ENCODE measurements at places on chromosomes 6 and 20.

- no peaks in the 10 kb centered on the region for H3K4me1 ChIP-seq
- H3K4me3 ChIP-seq, result no peak overlapping the region
- H3K36me3 ChIP-seq, result peaks cover 54% of the 10 kb centered on the region
Observed at GRCh38 chr6:149457316-149457884, 27.4 kb downstream of the ZC3H12D start.

GRCh38 chr20:48600470-48600945 is 227.3 kb downstream of the PREX1 start:
- H3K27me3 ChIP-seq, result peaks cover 76% of the 10 kb centered on the region
- no peaks in the 10 kb centered on the region for H3K36me3 ChIP-seq
- no peak overlapping the region for H3K4me3 ChIP-seq

DNA sequence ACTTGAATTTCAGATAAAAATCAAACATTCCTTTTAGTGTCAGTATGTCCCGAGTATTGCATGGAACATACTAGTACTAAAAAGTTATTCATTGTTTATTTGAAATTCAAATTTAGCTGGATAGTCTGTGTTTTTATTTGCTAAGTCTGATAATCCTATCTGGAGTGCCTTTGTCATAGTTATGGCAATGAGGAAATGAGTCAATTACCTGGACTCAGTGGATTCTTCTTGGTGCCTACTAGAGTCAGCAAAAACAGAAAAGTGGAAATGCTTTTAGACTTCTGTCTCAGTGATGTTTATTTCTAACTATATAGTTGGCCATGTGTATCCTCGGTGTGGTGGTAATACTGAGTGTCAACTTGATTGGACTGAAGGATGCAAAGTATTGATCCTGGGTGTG is 121.3 kb upstream of the EEF1E1 start:
- H3K36me3 ChIP-seq, result no peaks in the 10 kb centered on the region
- H3K27ac ChIP-seq, result no peak overlapping the region
- H3K27me3 ChIP-seq, result no peaks in the 10 kb centered on the region
- DNase-seq, result no peak
- no peaks in the 10 kb centered on the region for H3K4me1 ChIP-seq

- H3K36me3 ChIP-seq, result no peaks in the 10 kb centered on the region
- no peak overlapping the region for H3K27ac ChIP-seq
Observed at GRCh38 chr6:46719099-46719498, 16.1 kb downstream of the PLA2G7 start.

DNA sequence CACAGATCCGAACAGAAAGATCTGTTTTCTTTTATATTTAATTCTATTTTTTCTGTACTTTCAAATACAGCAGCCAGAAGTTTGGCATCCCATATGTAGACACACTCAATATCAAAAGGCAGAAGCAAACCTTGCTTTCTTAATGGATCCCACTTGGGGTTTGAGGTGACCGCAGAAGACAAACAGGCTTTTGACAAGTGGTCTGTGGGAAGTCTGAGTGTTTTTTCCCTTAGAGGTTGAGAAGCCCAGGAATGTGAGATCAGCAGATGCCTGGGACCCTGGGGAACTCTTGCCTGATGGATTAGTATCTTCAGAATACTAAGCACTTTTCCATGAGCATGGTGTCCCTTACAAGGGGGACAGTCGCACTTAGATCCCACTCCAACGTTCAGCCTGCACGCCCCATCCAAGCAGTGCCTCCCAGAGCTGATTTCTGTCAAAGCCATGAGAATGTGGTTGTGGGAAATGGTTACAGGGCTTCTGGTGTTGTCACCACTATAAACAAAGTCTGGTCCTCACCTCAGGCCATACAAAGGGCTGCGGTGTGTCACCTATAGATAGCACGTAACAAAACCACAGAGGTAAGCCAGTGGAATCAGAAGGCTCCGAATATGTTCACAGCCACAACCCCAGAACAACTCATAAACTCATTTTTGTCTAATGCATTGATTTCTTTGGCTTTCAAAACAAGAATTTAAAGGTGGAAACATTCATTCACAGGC is 12.7 kb downstream of the IL17F start:
- H3K27ac ChIP-seq, result no peak overlapping the region
- H3K36me3 ChIP-seq, result no peaks in the 10 kb centered on the region
- H3K4me3 ChIP-seq, result no peak overlapping the region
- peaks cover 6% of the 10 kb centered on the region for H3K4me1 ChIP-seq
- DNase-seq, result peak; percentile 37

- H3K4me3 ChIP-seq, result no peak overlapping the region
- no peak overlapping the region for H3K27ac ChIP-seq
- no peaks in the 10 kb centered on the region for H3K36me3 ChIP-seq
- no peak for DNase-seq
- no peaks in the 10 kb centered on the region for H3K27me3 ChIP-seq
Observed at GRCh38 chr6:90982051-90982450, 395.2 kb upstream of the MAP3K7 start.

- peaks cover 45% of the 10 kb centered on the region for H3K27me3 ChIP-seq
- H3K4me1 ChIP-seq, result no peaks in the 10 kb centered on the region
- no peak overlapping the region for H3K27ac ChIP-seq
- no peak overlapping the region for H3K4me3 ChIP-seq
Observed at GRCh38 chr20:58147628-58148370, 80.7 kb downstream of the ANKRD60 start.

- H3K27ac ChIP-seq, result no peak overlapping the region
- no peak overlapping the region for H3K4me3 ChIP-seq
- no peaks in the 10 kb centered on the region for H3K36me3 ChIP-seq
- no peak for DNase-seq
- no peaks in the 10 kb centered on the region for H3K27me3 ChIP-seq
Observed at GRCh38 chr6:141195251-141195832, 937.4 kb upstream of the GJE1 start.

DNA sequence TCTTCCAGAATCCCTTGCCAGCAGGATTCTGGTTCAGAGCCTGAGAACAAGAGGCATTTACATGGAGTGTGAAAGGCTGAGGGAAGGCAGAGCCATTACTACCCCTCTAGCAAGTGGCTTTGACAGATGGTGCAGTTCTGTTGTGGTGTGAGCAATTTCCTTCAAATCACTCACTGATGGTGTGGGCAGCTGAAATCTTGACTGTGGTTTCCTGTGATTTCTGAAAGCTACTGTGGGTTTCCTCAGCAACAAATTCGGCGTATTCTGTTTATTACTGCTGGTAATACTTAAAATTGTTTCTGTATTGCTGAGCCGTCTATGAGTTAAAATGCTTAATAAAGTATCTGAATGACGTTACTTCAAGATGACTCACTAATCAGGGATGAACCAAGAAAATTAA is 181.5 kb upstream of the TCF21 start:
- H3K4me1 ChIP-seq, result no peaks in the 10 kb centered on the region
- no peaks in the 10 kb centered on the region for H3K27me3 ChIP-seq
- no peaks in the 10 kb centered on the region for H3K36me3 ChIP-seq
- no peak overlapping the region for H3K27ac ChIP-seq
- no peak overlapping the region for H3K4me3 ChIP-seq

DNA sequence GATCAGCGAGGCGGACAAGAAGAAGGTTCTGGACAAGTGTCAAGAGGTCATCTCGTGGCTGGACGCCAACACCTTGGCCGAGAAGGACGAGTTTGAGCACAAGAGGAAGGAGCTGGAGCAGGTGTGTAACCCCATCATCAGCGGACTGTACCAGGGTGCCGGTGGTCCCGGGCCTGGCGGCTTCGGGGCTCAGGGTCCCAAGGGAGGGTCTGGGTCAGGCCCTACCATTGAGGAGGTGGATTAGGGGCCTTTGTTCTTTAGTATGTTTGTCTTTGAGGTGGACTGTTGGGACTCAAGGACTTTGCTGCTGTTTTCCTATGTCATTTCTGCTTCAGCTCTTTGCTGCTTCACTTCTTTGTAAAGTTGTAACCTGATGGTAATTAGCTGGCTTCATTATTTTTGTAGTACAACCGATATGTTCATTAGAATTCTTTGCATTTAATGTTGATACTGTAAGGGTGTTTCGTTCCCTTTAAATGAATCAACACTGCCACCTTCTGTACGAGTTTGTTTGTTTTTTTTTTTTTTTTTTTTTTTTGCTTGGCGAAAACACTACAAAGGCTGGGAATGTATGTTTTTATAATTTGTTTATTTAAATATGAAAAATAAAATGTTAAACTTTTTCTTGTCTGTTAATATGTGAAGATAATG is 2.2 kb downstream of the HSPA1B start:
- H3K27ac ChIP-seq, result peak overlapping the region; percentile 93
- H3K4me1 ChIP-seq, result peaks cover 33% of the 10 kb centered on the region
- no peaks in the 10 kb centered on the region for H3K27me3 ChIP-seq
- peaks cover 20% of the 10 kb centered on the region for H3K36me3 ChIP-seq
- peak overlapping the region; percentile 88 for H3K4me3 ChIP-seq
- DNase-seq, result no peak

DNA sequence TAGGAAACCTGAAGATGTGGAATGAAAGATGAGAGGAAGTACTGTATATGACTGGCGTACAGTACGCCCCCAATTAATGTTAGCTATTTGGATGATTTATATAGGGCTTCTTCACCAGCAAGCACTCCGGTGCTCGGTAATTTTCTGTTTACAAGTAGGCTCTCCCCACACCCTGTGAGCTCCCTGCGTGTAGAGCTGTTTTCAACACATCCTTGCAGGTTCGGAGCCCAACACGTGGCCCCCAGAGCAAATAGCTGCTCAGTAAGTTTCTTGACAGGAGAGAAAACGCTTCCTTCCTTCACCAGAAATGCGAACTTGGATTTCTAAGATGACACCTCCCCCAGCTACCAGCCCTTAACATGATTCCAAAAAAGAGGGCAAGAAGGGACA is 1.2 kb upstream of the RAB22A start:
- H3K27ac ChIP-seq, result peak overlapping the region; percentile 98
- peaks cover 46% of the 10 kb centered on the region for H3K4me1 ChIP-seq
- peaks cover 33% of the 10 kb centered on the region for H3K36me3 ChIP-seq
- no peak for DNase-seq
- H3K27me3 ChIP-seq, result no peaks in the 10 kb centered on the region

DNA sequence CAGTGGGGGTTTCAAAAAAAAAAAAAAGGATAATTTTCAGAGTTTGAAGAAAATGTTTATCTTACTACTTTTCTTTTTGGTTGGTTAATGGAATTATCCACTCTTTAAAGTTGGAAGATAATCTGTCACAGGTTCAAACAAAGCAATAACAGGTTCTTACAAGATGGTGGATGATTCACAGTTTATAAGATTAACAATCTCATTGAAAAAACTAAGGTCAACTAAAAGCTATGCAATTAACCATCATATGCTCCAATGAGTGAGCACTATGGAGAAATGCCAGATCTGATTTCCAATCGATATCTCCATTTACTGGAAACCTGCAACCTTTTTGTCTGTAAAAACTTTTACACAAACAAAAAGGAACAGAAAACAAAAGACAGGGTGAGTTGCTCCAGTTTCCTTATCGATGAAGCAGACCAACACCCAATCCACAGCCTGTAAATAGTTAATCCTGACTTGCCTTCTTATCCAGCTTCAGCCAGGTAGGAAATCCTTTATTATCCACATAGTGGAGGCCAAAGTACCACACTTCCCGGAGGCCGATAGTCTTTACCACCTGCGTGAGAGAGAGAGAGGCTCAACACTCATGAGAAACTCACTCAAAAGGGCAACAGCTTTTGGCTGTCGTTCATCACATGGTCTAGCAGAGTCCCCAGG is 32.4 kb downstream of the EZR start:
- no peaks in the 10 kb centered on the region for H3K27me3 ChIP-seq
- no peak overlapping the region for H3K4me3 ChIP-seq
- H3K36me3 ChIP-seq, result peaks cover 95% of the 10 kb centered on the region
- no peak for DNase-seq

DNA sequence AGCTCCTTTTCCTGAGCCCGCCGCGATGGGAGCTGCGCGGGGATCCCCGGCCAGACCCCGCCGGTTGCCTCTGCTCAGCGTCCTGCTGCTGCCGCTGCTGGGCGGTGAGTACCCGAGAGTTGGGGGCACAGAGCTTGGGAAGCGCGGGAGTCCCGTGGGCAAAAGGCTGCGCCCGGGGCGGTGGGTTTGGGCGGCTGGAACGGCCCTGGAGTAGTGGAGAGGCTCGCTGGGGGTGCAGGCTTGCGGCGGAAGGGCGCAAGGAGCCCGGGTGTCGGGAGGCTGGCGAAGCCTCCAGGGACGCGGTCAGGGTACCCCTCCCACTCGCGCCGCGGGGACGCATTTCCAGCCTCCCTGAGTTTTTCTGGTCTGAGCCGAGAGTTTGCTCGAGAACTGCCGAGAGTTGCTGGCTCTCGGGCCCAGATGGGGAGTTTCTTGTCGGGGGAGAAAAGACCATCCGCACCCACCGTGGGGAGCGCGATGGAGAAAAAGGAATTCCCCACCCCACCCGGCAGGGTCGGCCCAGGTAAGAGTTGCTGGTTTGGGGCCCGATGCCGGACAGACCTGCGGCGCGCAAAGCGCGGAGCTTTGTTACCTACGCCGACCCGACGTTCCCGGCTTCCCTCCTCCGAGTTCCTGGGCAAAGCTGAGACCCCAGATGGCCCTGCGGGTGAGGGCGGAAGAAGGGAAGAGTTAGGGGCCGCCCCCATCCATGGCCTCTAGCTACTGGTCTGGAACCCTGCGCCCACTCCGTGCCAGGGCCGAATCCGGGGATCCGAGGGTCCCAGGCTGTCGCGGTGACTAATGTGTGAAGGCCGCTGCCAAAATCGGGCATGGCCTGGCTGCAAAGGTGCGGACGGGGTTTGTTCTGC is 584 bp downstream of the PTK7 start:
- H3K27me3 ChIP-seq, result peaks cover 34% of the 10 kb centered on the region
- no peak overlapping the region for H3K27ac ChIP-seq
- peaks cover 13% of the 10 kb centered on the region for H3K36me3 ChIP-seq
- DNase-seq, result no peak
- H3K4me1 ChIP-seq, result no peaks in the 10 kb centered on the region

DNA sequence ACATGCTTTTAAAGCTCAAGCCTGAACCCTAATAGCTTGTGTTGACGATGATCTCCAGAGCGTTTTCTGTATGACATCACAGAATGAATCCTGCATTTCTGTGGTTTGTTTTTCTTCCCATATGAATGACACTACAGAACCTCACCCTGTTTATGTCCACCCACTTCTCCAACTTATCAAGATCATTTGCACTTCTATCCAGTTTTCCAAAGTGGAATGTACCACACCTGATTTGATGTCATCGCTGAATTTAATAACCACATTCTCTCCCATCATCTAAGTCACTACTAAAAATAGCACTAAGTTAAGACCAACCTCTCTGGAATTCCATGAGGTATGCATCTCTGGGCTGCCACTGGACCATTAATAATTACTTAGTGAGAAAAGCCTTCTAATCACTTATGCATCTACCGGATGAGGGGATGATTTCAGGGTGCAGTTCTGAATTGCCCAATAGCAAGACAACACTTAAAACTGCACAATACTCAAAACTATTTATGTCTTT is 33.3 kb upstream of the CITED2 start:
- DNase-seq, result no peak
- peaks cover 4% of the 10 kb centered on the region for H3K36me3 ChIP-seq
- no peaks in the 10 kb centered on the region for H3K4me1 ChIP-seq
- H3K27me3 ChIP-seq, result no peaks in the 10 kb centered on the region
